ENCODE measurements at places on chromosomes 16 and 17. TPM values are rescaled to one million over a fixed set of nuclear protein-coding genes. Genes with fewer than 3 reads are reported as not detected.

The SMIM22 gene
- not detected for total RNA-seq

The RASL10B gene
- total RNA-seq, result 16.9 TPM

DNA sequence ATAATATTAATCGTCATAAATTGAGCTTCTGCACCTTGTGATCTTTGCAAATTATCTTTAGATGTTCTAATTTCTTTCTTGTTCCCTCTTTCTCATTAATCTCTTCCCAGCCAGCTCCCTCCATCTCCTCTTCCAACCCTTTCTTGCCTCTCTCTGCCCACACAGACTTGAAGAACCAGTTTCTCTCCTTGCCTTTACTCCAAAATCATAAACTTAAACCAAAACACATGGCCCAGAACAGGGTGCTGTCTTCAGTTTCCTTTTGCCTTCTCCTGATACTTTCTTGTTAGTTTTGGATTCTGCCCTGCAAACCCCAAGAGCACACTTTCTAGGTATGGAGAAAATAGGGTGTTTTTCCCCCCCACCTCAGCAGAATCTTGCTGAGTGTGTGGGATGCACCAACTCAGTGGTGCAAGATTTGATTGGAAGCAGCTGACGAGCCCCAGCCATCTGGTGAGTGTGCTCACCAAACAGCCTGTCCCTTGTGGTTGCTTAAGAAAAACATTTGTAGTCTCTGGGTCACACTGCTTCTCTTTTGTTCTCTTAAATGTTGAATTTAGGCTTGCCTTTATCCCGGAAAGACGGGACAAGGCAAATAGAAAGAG, 175.8 kb upstream of the MAF start:
- no peak for DNase-seq

GRCh38 chr17:45223539-45224528, 2.1 kb downstream of the FMNL1 start:
- no peak for DNase-seq

DNA sequence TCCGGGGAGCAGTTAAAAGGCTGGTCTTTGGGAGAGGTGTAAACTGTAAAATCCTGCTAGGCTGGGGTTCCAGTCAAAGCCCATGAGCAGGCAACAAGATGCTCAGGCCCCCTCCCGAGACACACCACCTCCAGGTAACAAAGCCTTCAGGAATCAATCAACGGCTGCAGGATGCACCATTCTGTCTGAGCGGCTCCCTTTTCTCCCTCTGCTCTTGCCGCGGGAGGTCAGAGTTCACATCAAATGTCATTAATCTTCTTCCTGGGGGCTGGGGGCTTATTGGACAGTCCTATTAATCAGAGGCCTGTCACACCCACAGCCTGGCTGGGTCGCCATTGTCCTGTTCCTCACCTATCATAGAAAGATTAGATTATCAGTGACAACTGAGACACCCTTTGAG, 11.9 kb upstream of the CCDC182 start:
- no peak for DNase-seq

- no peak for DNase-seq
Observed at GRCh38 chr16:64749346-64749745, 372.5 kb downstream of the CDH11 start.

DNA sequence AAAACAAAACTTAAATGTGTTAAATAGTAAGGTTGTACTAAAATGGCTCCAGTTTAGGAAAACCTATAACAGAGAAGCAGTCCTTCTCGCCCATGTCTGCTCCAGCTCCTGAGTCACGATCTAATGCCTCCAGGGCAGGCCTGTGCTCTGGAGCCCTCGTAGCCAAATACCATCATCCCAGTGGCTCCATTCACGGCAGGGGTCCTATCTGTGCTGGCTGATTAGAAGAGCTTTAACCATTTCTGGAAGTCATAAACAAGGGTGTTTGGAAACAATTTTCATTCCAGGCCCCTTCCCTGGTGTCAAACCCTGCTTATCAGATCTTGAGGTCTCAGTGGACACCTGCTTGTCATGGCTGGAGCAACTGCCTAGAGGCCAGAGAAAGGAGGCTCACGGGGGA, 336.9 kb downstream of the SOX9 start:
- no peak for DNase-seq
